Right lobe of liver (tissue), 6 donors: ENCODE measurements at places on chromosomes 6 and 20. TPM values are rescaled to one million over a fixed set of nuclear protein-coding genes. Genes with fewer than 3 reads are reported as not detected.

FOXC1 gene
- total RNA-seq = 0.62 TPM

SCGN gene
- total RNA-seq = 0.74 TPM

DNA sequence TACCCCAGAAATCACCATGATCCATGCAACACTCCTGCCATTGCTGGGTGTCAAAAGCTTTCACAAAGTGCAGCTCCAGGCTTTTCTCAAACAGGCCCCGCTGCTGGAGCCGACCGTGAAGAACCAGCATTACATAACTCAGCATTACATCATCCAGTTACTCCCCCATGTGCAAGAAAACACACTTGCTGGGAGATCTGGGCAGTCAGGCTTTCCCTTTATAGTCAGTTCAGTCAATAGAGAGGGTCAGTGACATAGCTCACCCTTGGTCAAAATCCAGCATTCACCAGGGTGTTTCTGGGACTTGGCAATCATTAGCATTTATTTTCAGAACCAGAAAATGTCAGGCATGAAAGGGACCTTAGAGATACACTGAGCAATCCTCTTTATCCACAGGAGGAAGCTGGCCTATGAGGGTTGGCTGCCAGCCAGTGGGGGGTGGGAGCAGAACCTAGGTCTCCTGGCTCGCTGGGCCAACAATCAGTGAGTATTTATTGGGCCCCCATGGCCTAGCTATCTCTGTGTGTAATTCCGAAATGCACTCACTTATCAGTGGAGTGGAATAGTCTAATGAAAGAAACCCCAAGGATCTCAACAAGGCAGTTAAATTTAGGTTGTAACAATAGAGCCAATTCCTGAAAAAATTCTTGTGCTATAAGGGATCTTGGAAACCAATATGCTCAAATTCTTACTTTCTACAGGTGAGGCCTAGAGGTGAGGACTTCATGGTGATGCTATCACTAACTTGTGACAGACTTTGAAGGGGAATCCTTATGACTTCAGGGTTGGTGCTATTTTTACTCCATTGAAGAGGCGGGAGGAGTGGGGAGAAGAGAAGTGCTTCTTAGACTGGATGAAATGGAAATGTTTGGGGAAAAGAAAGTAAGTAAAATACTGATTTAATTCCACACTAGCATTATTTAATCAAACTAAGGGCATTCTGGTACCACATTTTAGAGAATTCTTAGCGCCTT, 54.6 kb downstream of the LYRM4 start:
- H3K27ac ChIP-seq = peak overlapping the region; percentile 59
- H3K27me3 ChIP-seq = no peaks in the 10 kb centered on the region
- H3K4me3 ChIP-seq = no peak overlapping the region
- peak; percentile 72 for DNase-seq
- no peaks in the 10 kb centered on the region for H3K36me3 ChIP-seq
- H3K4me1 ChIP-seq = peaks cover 12% of the 10 kb centered on the region

DNA sequence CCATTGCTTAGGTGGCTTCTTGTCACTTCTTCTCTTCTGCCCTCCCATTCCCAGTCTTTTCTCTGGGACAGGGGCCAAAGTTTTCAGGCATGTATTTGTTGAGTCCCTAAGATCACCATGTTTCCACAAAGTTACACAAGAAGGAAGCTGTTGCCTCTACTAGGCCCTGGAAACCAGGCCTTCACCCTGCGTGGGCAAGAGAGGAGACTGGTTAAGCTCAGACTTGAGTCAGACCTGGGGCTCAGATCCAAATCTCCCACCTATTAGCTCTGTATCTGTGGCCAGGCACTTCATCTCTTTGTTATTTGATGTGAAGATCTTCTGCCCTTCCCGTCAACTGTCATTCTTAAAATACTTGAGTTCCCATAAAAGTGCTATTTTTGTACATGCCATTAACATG, 154.6 kb downstream of the SASH1 start:
- no peaks in the 10 kb centered on the region for H3K4me1 ChIP-seq
- no peak for DNase-seq
- no peak overlapping the region for H3K4me3 ChIP-seq
- no peaks in the 10 kb centered on the region for H3K36me3 ChIP-seq
- H3K27me3 ChIP-seq = no peaks in the 10 kb centered on the region

- H3K4me1 ChIP-seq = peaks cover 49% of the 10 kb centered on the region
- H3K36me3 ChIP-seq = no peaks in the 10 kb centered on the region
- peak; percentile 44 for DNase-seq
- no peaks in the 10 kb centered on the region for H3K27me3 ChIP-seq
- H3K27ac ChIP-seq = no peak overlapping the region
- H3K4me3 ChIP-seq = no peak overlapping the region
Observed at GRCh38 chr20:62364911-62365736, 2.0 kb downstream of the LAMA5 start.

CAGE1 gene
- total RNA-seq = not detected

- no peak overlapping the region for H3K4me3 ChIP-seq
- H3K36me3 ChIP-seq = no peaks in the 10 kb centered on the region
- H3K27me3 ChIP-seq = no peaks in the 10 kb centered on the region
- peak overlapping the region; percentile 64 for H3K27ac ChIP-seq
- H3K4me1 ChIP-seq = no peaks in the 10 kb centered on the region
Observed at GRCh38 chr6:159116343-159116742, 52.9 kb upstream of the FNDC1 start.

DNA sequence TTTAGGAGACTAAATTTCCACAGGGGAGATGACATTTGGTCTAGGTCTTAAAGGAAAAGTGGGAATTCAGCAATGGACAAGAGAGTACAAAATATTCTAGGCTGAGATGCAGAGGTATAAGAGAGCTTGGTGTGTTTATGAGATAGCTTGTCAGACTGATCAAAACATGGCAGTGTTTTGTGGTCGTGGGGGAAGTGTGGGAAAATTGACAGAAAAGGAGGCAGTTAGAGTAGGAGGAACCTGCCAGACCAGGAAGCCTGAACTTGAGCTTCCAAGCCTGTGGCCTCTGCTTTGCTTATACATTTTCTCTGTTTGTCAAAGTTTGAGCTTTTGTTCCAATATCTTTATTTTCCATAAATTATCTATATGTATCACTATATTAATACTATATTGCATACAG, 69.5 kb upstream of the MAP3K7 start:
- H3K36me3 ChIP-seq = no peaks in the 10 kb centered on the region
- no peak overlapping the region for H3K27ac ChIP-seq
- no peak overlapping the region for H3K4me3 ChIP-seq
- H3K27me3 ChIP-seq = no peaks in the 10 kb centered on the region
- no peaks in the 10 kb centered on the region for H3K4me1 ChIP-seq
- DNase-seq = no peak

GPX5 gene
- total RNA-seq = not detected

DNA sequence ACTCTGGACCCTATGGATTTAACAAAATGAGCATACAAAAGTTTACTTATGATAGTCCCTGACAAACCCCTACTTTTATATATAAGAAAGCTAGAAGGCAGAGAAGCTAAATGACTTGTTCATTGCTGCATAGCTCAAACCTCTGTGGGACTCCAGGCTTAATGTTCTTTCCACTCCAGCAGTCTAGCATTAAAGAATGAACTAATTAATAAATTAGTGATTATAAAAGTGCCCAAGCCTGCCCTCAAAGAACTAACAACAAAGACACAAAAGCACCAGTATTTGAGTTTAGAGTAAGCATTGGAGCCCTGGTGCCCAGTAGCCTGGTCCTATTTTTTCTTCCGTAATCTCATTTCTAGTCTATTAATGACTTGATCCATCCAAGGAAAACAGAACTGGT, 59.9 kb downstream of the LAMA4 start:
- no peaks in the 10 kb centered on the region for H3K36me3 ChIP-seq
- H3K4me3 ChIP-seq = no peak overlapping the region
- H3K27me3 ChIP-seq = no peaks in the 10 kb centered on the region
- DNase-seq = no peak
- no peak overlapping the region for H3K27ac ChIP-seq

MCCD1 gene
- total RNA-seq = not detected

DNA sequence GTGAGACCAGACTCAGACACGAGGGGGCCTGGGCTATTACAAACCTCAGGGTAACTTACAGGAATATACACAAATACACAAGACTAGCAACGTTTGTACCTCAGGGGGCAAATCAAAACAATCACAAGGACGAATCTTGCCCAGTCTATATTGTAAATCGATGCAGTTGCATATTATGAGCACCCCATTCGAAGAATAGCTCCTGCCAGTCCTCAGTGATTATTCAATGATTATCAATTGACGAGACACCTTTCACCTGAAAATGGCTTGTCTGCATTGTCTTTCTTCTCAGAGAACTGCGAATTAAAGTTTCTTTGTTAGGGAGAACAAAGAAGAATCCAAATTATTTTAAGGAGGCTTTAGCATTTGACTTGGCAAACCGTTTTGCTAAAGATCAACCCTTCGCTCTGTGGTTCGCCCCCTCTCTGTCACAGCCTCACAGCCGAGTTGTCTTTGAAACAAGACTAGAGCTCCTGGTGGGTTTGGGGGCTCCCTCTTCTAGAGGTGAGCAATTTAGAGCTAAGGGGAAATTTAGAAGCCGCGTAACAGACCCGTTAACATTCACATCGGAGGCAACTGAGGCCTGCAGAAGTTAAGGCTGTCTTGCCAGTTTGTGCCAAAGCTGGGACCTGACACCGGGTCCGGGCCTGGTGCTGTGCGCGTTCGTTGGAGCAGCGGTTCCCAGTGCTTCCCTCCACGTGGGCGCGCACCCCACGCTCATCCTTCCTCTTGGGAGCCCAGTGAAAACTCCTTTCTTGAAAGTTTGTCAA, 24.9 kb upstream of the MAP3K7 start:
- no peak for DNase-seq
- no peaks in the 10 kb centered on the region for H3K4me1 ChIP-seq
- no peak overlapping the region for H3K27ac ChIP-seq
- peak overlapping the region; percentile 27 for H3K4me3 ChIP-seq

DNA sequence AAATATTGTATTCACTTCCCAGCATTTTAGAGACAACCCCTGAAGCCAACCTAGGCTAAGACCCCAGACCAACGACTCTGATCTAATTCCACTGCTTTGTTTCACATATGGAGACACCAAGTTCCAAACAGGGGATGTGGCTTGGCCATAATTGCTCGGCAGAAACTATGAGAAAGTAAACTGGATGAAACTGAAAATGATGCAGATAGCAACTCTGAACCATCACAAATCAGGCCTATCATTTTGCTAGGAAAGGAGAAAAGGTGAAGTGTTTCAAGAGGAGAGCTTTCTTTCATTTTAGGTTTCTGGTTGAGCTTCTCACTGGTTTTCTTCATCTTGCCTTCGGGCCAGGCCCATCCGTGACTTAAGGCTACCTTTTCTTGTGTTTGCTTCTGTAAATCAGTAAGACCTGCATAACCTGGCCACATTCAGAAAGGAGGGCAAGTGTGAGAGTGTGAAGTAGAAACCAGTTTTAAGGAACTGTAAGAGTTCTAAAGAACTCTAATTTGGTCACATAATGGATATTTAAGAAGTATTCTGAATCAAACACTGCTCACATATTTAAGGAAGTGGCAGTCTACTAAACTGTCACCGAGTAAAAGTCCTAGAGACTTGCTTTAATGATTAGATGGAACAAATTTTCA, 105.8 kb downstream of the BACH2 start:
- no peaks in the 10 kb centered on the region for H3K4me1 ChIP-seq
- DNase-seq = no peak
- H3K27me3 ChIP-seq = no peaks in the 10 kb centered on the region
- no peaks in the 10 kb centered on the region for H3K36me3 ChIP-seq

DNA sequence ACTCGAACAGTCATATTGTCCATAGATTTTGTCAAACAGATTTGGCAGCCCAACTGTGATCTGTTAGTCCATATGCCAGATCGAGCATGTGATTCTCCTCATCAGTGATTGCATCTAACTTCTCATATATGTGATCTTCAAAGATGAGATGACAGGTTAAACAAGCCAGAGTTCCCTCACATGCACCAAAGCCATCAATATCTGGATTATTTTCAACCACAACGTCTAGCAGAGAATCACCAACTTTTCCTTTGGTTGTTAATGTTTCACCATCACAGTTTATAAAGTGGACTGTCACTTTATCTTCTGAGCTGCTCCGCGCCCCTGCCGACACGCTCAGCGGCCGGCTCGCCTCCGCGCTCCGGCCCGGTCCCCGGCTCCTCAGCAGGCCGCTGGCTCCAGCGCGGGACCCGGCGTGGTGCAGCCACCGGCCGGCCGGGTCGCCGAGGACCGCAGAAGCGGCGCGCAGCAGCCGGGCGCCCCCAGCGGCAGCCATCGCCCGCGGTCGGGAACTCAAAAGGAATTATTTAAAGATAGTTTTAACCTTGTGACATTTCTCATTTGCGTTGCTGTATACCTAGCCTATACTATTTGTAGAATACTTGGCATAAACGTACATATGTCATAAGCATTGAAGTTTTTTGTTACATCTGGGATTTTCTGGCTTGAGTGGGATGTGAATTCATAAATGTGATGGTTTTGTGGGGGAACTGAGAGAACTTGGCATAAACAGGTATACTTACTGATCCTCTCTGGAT, 40.1 kb upstream of the DYNLRB1 start:
- H3K4me1 ChIP-seq = peaks cover 4% of the 10 kb centered on the region
- no peak overlapping the region for H3K4me3 ChIP-seq

DNA sequence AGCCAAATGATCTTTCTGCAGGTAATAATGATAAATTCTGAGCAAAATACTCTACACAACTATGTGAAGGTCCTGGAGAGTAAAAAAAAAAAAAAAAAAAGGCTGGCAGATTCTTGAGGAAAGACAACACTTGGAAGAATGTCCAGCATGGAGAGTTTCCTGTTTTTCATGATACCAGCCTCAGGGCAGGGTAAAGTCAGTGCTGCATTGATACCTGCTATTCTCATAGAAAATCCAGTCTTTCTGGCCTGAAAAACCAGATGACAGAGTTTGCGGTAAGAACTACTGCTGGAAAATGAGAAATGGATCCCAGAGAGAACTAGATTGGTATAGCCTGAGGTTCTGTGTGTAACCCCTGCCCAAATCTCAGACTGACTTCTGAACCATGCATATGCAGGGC, 89.1 kb downstream of the AFG1L start:
- H3K27ac ChIP-seq = no peak overlapping the region
- no peaks in the 10 kb centered on the region for H3K36me3 ChIP-seq
- no peaks in the 10 kb centered on the region for H3K27me3 ChIP-seq
- no peak for DNase-seq
- no peaks in the 10 kb centered on the region for H3K4me1 ChIP-seq

- DNase-seq = no peak
- H3K27ac ChIP-seq = no peak overlapping the region
- no peak overlapping the region for H3K4me3 ChIP-seq
- H3K27me3 ChIP-seq = no peaks in the 10 kb centered on the region
- no peaks in the 10 kb centered on the region for H3K4me1 ChIP-seq
- no peaks in the 10 kb centered on the region for H3K36me3 ChIP-seq
Observed at GRCh38 chr6:71454056-71454455, 165.4 kb downstream of the OGFRL1 start.

DNAAF9 gene
- 4.9 TPM for total RNA-seq

DNA sequence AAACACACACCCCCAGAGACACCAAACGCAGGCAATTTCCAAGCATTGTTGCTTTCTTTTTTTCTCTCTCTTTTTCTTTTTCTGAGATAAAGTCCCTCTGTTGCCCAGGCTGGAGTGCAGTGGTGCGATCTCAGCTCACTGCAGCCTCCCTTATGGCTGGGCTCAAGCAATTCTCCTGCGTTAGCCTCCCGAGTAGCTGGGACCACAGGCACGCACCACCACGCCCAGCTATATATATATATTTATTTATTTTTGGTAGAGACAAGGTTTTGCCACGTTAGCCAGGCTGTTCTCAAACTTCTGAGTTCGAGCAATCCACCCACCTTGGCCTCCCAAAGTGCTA, 14.0 kb upstream of the SRSF3 start:
- H3K36me3 ChIP-seq = no peaks in the 10 kb centered on the region
- no peak overlapping the region for H3K4me3 ChIP-seq
- no peak overlapping the region for H3K27ac ChIP-seq
